CD8-positive, alpha-beta memory T cell (primary cell): ENCODE measurements at places on chromosomes 6 and 20.

DNA sequence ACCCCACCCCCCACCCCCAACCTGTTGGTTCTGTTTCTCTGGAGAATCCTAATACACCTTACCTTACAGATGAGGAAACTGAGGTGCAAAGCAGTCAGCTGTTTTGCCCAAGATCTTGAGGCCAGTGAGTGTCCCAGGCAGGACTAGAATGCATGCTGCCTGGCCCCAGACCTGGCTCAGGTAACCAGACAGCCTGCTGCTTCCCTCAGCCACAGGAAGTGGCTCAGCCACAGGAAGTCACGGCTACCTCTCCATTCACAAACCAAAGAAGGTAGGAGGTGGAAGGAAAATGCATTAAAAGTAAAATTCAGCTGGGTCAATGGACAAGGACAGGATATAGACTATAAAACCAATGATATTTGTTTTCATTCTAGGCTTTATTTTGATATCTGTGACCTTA, 517.6 kb downstream of the CD83 start:
- peak; percentile 47 for DNase-seq

DNA sequence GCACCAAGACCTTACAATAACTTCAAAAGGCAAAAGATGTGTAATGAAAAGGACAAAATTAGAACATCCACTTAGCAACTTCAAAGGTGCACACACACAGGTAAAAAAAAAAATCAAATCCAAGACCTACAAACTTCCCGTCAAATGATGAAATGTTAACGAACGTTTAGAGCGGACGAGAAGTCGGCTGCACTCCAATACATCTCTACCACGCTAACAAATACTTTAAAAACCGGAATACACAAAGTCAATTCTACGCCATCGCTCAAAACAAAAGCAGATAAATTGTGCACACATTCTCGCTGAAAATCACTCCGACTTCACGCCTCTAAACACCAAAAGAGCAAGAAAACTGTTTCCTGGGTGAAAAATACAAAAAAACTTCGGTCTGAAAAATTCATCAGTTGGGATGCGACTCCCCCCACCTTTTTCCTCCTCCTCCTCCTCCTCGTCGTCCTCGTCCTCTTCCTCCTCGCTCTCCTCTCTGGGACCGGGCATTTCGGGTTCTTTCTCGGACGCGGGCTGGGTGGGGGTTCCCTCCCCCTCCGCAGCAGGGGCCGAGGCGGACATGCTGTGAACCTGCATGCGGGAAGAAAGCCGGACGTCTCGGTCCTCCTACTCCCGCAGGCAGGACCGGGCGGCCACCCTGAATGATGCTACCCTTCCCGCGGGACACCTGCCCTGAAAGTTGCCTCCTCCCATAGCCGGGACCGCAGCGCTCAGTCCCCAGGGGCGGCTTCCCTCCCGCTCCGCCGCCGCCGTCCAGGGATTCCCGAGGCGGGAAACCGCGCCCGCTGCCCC, 712 bp downstream of the DEK start:
- peak; percentile 51 for DNase-seq

DNA sequence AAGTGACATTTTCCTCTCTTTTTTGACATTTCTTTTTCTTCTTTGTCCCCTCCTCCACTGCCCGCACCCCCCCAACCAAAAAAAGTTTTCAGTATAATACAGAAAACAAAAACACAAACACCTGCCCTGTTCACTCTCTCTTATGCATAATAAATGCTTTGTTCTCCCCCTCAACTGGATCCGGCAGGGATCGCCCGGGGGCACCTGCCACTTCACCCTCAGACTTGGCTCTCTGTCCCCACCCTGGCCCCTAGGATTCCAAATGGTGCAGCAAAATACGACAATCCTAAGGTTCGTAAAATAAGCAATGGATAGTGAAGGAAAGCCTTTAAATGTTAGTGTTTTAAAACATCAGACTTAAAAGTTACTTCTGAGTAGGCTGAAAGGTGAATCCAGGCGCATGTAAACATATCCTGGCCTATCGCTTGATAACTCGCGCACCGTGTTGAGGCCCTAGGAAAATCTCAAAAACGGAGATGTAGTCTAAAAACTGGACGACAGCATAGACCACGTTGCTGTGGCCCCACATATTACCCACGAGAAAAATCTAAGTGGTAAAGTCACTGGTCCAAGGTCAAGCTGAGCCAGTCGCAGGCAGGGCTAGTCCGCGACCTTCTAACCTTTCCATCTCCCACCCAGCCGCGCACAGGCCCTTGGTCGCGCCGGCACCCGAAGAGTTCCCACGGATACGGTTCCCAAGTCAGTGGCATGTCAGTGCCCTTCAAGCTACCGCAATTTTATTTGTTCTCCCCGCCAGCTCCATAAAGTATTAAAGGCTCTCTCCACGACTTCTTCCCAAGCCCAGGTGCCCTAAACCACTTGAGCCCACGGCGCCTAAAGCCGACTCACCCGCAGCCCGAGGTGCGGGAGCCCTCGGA, 130.8 kb downstream of the OGFRL1 start:
- DNase-seq, result no peak

DNA sequence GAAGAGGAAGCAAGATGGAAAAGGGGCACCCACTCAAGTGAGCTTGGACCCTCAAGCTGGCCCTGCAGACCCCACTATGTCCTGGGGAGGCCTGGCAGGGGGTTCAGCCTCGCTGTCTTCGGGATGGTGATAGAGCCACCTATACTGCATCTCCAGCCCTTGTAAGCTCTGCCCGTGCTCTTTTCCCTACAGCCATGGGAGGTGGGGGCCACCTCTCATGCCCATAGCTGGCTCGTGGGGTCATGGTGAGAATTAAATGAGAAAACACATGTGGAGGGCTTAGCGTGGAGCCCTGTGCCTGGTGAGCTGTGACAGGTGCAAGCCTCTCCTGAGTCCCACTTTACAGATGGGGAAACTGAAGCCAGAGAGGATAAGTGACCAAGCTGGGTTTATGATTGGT, 27.7 kb downstream of the PCK1 start:
- no peak for DNase-seq

GRCh38 chr20:62288535-62289105, 14.2 kb upstream of the ADRM1 start:
- DNase-seq, result no peak

- no peak for DNase-seq
Measured at GRCh38 chr6:164628302-164628931, 681.0 kb downstream of the C6orf118 start.

DNA sequence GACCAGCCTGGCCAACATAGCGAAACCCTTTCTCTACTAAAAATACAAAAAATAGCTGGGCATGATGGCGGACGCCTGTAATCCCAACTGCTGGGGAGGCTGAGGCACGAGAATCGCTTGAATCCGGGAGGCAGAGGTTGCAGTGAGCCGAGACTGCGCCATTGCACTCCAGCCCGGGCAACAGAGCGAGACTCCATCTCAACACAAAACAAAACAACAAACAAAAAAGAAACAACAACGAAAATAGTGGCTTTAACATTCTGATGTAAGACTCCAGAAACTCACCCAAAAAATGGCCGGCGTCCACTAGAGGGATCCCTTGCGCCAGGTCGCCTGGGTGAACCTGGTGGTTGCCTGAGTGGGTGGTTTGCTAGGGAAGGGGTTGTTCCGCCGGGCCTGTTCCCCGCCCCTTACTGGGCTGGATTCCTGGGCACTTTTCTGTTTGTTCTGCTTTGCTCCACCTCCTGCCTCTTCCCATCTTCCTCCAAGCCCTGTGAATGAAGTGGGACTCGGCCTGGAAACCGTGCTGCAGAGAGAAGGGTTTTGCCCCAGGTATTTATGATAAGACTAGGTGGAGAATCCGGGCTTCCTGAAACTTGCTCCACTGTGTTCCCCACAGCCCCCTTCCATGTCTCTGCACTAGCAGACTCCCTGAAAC, 1.5 kb downstream of the PABPC1L start:
- no peak for DNase-seq

DNA sequence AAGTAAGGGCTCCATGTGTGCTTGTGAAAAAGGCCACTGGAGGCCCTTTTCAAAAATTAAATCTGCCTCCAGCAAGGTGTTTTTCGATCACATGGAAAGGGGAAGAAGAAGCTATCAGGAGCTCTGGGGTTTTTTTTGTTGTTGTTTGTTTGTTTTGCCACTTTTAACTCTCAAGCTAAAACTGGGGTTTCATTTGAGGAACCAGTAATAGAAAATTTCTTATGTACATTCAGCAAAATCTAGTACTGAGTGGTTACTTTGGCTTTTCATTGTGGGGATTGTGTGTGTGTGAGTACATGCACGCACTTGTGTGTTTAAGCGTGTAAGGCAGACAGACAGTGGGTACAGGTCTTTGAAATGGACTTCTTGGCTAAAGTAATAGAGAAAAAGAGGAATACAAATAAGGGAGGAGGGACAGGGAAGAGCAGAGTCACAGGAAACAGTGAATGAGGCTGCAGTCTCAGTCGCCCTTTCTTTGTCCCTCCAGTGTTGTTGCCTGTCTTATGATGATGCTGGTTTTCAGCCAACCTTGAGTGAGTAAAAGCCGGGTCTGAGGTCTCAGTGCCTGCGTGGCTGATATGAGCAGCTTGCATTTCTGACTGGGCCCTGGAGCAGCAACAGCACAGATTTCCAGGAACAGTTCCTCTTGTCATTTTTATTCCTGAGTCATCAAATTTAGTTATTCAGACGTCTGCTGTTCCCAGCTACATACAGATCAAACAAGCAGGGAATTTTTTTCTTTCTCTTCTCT, 26.2 kb downstream of the SLC16A10 start:
- no peak for DNase-seq

GRCh38 chr6:158323561-158323958, 11.3 kb downstream of the TULP4 start:
- DNase-seq, result no peak

DNA sequence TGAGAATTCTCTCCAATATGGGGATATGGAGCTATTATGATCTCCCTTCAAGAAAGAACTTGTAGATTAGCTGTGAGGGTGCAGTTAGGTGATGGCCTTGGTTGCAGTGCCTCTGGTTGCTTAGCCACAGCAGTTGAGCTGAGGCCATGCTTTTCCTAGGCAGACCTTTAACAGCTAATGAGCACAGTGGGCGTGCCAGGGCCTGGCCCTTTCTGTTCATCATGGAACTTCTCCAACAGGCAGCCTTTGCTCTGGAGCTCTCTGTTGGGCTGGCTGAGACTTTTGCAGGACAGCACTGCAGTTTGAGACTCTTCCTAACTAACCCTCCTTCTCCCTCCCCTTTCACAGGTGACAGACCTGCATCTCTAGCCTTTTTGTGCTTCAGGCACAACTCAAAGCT, 39.7 kb upstream of the TMEM170B start:
- DNase-seq, result no peak

DNA sequence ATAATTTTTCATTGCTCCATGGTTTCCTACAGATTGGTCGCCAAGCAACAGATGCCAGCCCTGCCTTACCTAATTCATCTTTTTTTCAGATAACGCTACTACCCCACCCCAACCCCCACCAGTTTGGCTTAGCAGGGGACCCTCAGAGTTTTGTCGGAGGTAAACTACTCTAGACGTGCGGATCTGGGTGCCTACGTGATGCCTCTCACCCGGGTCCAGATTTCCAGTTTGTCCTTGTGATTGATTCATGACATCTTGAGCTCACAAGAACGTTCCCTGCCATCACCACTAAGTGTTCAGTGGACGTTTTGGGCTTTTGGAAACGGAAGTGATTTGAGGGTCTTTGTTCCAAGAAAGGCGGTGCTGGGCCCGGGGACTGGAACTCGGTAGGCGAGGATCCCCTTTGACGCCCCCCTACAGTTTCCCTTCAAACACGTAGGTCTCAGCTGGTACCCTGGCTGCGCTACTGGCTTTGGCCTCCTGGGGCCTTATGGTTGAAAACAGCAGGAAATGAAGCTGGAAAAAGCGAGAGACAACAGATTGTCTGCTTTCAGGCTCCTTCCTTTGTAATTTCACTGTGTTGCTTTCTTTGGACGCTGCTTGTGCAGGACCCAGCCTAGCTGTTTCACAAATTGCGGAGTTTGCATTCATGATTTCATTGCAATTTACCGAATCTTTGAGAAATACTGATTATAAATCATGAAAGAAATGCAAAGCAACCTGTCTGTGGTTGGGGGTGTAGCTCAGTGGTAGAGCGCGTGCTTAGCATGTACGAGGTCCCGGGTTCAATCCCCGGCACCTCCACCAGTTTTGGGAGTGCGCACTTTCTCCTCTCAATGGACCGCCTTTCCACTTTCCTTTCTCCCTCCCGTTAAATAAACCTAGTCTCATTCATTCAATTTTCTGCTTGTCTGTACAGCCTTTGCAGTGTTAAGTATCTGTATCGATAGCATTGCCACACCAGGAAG, 81.0 kb downstream of the GPX5 start:
- DNase-seq, result no peak

GRCh38 chr6:163764565-163764964, 350.0 kb downstream of the QKI start:
- DNase-seq, result no peak

DNA sequence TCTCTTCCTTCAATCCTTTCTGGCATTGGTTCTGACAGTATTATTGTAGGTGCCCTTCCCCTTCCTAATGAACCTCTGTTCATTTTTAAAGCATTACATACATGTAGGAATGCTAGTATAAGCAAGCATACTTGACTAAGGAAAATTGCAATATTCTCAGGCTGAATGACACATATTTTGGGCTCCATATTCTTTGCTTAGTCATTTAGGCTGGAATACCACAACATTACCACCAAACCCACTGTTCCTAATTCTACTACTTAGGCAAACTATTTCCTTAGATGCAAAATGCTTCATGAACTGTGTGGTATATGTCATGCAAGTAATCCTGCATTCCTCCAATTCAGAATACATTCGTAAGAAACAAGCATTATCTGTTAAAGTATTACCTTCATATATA, 113.9 kb downstream of the PRDM1 start:
- no peak for DNase-seq

DNA sequence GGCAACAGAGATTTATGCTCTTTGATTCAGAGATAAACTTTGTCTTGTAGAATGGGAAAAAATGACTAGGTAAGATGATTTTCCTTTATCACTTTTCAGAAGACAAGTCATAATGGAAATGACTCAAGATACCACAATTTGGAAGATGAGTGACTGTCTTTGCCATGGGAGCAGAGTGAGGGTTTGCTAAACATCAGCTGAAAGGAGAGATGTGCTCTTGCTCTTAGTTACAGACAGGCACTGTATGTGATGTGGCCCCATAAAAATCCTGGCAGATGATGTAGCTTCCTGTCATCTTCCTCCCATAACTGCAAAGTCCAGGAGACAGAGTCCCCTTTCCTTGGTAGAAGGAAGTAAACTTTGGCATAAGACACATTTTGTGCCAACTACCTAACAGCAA, 47.6 kb downstream of the BACH2 start:
- no peak for DNase-seq

- DNase-seq, result no peak
Measured at GRCh38 chr20:54194724-54195438, 13.0 kb upstream of the PFDN4 start.

- DNase-seq, result no peak
Measured at GRCh38 chr6:84027340-84028181, 6.0 kb upstream of the MRAP2 start.

DNA sequence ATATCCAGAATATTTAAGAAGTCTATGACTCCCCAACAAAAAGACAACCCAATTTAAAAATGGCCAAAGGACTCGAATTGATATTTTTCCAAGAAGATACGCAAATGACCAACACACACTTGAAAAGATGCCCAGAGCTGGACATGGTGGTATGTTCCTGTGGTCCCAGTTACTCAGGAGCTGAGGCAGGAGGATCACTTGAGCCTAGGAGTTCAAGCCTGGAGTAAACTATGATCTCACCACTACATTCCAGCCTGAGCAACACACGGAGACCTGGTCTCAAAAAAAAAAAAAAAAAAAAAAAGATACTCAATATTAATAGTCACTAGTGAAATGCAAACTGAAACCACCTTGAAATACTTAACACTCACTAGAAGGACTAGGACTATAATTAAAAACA, 12.2 kb upstream of the ARMC2 start:
- DNase-seq, result no peak

GRCh38 chr6:14143305-14143704, 25.7 kb downstream of the CD83 start:
- DNase-seq, result no peak
